ENCODE measurements at places on chromosomes 1 and 21.
A peak's percentile ranks its signal among the peaks of the same experiment; 100 is the strongest.

DNA sequence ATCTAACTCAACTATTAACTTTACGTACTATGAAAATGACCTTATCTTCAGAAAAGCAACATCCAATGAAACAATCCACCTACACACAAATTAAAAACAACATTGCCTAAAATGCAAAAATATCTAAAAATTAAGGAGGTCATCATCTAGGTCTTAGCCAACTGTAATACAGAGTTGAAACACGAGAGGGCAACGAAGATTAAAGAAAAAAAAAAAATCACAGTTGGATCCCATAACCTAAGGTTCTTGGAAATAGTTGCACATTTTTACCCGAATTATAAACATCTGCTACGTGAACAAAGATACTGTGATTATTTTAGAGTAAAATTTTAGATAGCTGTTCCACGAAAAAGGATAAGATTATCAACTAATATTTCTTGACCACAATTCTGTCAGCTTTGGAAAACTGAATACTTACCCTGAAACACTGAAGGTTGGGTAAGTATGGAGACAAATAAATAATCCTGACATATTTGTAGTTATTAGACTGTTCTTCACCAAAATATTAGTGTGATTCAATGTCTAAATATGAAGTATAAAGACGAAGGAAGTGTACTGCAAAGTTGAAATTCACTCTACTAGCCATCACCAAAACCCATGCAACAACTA lies 88.0 kb upstream of the AK4 start:
- peak; percentile 14 for DNase-seq

DNA sequence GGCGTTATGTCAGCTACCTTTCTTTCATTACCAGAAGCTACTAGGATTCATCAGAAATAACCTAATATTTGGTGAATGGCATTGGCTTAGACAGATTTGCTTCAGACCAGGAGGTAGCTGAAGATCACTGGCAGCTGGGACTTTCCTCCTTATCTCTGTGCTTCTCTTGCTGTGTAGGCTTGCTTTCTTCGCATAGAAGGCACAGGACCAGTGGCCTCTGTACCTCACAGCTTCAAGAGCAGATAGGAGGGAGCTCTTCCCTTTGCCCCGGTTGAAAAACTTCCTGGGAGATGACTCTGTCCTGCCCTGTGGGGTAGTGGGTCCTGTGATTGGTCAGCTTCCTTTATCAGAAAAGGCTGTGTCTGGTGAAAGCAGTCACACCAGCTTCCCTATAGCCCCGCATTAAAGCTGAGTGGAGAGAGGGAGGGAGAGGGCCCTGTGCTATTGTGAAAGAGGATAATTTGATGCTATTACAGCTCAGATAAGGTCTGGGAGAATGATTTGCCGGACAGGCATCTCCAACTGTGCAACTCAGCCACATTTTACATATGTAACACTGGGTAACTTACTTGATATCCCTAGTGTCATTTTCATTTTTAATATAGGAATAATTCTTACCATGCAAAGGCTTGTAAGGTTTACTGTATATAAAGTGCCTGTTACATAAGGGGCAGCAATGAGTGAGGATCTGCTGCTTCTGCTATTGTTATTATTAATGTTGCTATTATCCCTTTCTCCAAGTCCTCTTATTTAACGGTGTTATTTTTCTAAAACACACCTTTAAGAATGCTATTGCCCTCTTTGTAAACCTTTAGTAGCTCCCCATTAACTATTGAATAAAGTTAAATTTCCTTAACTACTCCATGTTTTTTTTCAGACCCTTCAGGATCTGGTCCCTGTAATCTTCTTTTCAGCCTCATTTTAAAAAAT lies 31.6 kb downstream of the OSBPL9 start:
- DNase-seq: peak; percentile 80

- no peak for DNase-seq
Measured at GRCh38 chr1:246647113-246647512, 77.1 kb upstream of the SCCPDH start.

- DNase-seq: no peak
Measured at GRCh38 chr1:41465741-41466140, 18.7 kb downstream of the EDN2 start.

GRCh38 chr21:43929217-43929971 lies 64.4 kb downstream of the AGPAT3 start:
- no peak for DNase-seq

DNA sequence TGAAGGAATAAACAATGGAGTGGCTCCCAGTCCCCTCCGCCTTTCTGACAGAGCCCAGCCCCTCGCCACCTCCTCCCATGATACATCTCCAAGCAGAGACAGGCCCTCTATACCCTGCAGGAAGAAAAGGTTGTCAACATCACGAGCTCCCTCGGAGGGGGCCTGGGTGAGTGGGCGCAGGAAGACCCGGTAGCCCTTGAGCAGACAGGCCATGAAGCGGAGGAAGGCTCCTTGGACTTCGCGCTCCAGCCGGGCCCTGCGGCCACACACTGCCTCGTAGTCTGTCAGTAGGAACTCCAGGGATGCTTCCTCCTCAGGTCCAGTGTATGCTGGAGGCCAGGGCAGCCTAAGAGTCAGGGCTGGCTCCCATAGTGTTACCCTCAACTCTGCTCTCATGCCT lies 7.0 kb downstream of the DENND4B start:
- no peak for DNase-seq

- DNase-seq: no peak
Measured at GRCh38 chr1:31811605-31812004, 4.2 kb downstream of the SPOCD1 start.

GRCh38 chr1:53590531-53591515 lies 131.6 kb downstream of the DMRTB1 start:
- no peak for DNase-seq

DNA sequence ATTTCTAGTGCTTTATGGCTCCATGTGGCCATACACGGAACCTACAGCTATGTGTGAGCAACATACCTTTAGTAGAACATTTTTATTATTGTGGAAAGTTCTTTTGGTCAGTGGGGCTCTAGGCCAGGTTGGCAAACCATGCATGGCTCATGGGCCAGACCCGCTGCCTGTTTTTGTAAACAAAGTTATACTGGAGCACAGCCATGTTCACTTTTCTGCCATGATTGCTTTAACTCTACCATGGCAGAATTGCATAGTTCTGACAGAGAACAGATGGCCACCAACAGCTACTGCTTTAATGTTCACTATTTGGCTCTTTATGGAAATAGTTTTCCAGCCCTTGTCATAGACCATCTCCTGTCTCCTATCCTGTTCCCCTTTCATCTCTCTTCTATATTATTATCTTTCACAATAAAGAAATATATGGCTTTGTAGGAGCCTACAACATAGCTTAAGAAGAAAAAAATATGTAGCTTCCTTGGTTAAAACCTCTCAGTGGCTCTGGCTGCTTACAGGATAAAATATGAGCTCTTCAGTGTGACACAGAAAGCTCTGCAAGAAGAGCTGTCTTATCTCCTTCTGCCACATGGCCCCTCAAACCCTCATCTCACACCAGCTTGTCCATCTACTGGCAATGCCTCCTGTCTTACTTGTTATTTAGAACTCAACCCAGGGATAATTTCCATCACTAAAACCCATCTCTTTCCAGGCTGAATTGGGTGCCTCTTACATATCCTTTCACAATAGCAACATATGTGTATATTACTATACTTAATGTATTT lies 54.6 kb upstream of the RWDD3 start:
- no peak for DNase-seq

DNA sequence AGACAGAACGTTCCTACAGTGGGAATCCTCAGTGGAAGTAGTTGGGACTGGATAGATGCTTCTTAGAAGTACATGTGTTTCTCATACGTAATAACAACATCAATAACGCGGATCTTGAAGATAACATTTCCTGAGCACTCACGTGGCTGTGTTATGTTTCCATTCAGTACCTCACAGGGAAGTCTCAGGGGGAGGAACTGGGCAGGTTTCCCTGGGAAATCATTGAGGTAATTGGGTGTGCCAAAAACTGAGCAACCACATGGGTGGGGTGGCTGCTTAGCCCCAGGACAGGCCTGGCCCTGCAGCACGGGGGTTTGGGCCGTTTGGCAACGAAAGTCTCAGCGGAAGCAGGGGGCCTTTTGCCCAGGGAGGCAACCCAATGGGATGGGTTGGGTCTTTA lies 133.8 kb downstream of the ZSCAN20 start:
- no peak for DNase-seq

GRCh38 chr1:93080179-93080823 lies 1.2 kb downstream of the MTF2 start:
- DNase-seq: peak; percentile 40

GRCh38 chr1:64550510-64550909 lies 80.6 kb downstream of the CACHD1 start:
- no peak for DNase-seq

DNA sequence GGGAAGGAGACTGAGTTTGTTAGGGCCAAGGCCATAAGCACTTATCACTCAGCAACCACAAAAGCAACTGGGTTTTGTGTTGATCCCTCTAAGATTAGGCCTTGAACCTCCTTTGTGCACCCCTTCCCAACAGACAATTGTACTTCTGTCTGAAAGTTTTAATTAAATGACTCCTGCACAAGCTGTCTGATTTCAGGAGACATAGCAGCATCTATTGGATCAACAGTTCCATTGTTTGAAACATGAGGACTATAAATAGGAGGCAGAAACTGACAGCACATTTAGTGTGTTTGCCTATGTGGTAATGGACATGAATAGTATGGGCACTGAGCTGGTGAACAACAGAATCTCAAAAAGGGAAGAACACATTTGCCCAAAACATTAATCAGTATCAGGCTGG lies 167.3 kb upstream of the KCNJ6 start:
- no peak for DNase-seq

DNA sequence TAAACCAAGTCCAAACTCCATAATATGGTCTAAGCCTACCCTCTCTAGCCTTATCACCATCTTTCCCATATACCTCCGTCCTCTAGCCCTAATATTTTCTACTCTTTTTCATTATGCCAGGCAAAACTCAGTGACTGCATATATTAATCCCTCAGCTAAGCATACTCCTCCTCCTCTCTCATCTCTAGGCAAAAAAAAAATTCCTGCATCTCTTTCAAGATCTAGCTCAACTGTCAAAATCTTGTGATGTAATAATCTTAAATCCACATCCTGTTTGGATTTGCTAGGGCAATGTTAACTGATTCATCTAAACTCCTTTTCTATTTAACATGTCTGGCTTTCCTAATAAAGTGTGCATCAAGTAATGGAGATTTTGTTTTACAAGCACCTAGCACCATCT lies 20.4 kb downstream of the PRPF38A start:
- no peak for DNase-seq

DNA sequence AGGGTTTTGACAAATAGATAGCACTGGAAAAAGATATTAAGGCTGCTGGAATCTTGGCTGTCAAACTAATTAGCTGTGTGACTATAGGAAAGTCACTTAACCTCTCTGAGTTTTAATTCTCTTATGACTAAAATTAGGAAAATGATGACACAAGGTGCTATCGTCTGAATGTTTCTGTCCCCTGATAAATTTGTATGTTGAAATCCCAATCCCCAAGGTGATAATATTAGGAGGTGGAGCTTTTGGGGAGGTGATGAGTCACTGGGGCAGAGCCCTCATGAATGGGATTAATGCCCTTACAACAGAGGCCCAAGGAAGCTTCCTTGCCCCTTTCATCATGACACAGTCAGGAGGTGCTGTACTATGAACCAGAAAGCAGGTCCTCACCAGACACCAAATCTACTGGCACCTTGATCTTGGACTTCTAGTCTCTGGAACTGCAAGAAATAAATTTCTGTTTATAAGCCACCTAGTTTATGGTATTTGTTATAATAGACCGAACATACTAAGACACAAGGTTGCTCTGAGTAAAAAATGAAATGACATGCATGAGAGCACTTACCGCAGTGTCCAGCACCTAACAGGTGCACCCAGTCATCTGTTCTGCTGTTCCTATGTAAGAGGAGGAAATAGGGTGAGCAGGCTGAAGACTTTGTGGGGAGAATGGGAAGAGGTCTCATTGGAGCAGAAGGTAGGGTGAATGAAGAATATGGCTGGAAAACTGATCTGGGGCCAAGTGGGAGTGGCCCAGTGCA lies 26.3 kb upstream of the DISP1 start:
- DNase-seq: no peak

DNA sequence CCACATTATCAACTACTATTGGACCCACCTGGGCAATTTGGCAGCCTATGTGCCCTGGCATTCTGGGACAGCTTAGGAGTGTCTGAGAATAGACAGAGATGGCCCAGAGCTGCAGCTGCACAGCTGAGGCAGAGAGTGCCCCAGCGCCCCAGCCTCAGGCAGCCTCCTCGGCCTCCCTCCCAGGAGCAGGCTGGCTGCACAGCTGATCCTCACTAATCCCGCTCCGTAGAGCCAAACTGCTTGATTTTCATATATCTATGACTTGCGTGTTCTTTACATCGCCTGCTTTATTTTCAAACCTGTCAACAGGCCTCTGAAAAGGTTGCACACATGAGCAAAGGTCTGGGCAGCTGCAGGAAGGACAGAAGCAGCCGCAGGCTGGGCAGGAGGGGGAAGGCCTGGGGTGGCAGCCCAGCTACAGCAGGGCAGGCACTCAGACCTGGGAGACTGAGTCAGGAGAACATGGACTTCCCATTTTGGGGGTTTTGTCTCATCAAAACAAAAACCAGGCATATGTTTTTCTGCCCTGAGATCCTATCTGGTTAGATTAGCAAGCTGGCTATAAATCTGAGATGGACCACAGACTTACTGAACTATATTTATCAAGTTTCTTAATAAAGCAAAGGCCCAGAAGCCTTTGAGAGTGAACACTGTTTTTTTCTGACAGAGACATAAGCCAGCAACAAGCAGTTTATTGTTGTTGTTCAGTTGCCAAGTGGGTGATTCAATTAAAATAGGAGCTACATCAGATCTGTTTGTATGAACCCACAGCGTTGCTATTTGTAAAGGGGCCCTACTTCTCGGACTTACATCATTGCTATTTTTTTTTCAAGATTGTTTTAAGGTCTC lies 301.8 kb upstream of the DUSP10 start:
- no peak for DNase-seq

Measured in inflammatory macrophage (primary cell).